ENCODE measurements at places on chromosomes 16 and 17.

- DNase-seq: no peak
These were observed 192.6 kb downstream of the MYO1D start for GRCh38 chr17:32684087-32684958.

GRCh38 chr16:87207965-87208364 is 109.2 kb downstream of the C16orf95 start:
- DNase-seq: no peak

DNA sequence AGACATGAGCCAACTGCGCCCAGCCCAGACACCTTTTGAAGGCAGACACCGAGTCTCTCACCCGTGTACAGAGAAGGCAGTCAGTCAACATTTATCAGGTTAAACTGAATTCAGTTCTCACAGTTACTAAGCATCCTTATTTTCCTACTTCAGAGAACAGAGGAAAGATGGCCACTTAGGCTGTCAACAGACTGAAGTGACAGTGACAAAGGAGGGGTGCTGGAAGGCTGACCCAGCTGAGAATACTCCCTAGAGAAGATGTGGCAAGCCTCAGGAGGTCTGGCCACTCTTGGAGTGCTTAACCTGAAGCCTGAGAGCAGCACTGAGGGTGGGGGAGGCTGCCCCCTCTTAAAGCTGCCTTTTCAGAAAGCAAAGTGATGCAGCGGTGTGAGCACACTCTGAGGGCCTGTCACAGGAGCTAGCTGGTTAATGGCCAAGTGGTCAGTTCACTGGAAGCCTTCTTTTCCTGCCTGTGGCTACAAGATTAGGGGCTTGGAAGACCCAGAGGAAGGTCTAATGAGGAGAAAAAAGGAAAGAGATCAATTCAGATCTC is 51.0 kb upstream of the SREBF1 start:
- DNase-seq: no peak

DNA sequence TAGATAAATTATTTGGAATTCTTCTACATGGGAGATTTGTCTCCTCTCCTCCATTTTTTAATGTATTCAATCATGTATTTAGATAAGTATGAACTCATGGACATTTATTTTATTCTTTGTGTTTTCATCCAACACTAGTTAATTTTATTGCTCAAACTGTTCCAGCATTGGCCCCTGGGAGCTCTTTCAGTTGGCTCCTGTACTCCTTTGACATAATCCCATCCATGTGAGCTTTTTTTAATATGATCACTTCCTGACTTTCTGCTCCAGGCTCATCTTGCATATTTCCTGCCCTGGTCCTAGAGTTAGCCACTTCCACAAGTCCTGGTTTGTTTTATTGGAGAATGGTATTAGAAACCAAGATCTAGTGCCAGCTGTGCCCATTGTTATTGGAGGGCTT is 419.0 kb upstream of the CDH11 start:
- DNase-seq: no peak

DNA sequence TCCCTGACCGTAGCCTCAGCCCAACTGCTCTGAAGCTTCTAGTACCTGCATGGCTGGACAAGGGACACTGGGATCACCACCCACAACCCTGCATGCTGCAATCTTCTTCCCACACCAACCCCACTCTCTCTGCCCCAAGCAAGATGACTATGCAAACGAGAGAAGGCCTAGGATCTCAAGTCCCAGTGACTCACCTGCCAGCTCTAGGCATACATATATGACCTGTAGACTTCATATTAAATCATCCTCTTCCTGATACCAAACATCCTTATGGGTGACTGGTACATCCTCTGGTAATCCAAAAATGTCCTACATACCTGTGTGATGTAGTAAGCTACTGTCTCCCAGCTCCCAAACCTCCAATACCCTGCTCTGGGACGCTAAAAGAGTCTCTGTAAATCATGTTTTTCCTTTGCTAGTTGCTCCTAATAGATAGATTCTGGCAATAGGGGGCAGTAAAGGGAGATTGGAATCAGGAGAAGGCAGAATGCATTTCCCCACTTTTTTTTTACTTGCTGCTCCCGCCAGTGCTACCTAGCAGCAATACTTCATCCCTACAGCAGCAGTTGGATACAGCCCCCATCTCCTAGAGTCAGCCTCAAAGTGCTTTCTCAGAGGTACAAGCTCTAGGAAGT is 43.4 kb upstream of the SOX9 start:
- DNase-seq: no peak
